ENCODE measurements at places on chromosomes 5 and 9.

DNA sequence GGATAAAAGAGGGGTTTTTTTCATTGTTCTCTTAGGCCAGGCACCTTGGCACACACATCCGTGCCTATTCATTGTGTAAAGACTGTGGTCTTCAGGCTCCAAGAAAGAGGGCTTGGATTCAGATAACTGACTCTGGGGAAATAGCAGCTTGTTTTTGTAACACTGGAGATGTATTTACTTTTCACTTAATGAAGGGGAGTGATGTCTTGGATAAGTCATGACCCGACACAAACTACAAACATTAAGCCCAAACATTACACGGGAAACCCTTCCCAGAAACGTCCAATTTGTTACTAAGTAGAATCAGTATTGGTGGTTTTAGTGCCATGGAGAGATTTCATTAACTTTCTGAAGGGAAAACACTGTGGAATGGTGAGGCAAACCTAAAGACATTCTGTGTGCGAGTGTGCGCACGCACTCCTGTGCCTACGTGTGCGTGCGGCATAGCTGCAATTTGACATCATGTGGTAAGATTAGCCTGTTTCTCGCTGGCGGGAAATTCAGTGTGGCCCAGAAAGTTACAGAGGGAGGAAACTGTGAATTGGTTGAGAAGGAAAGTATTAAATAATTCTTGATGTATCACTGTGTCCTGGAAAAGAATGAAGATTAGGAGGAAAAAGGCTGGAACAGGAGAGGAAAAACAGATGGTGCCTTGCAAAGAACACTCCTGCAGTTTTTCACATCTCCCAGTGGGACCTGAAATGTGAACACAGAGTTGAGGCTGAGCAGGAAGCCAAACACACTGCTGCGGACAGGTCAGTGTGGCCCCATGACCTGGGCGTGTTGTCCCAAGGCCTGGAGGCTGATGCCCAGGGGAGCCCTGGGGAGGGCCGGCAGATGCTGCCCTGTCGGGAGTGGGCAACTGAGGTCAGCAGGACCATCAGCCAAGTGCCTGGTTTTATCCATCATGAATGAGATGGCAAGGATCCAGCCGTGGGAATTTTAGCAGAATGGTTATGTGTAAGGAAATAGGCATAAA is 108.5 kb downstream of the GAS1 start:
- DNase-seq = no peak

- no peak for DNase-seq
These were observed 644 bp downstream of the TSC1 start for GRCh38 chr9:132943651-132944293.

DNA sequence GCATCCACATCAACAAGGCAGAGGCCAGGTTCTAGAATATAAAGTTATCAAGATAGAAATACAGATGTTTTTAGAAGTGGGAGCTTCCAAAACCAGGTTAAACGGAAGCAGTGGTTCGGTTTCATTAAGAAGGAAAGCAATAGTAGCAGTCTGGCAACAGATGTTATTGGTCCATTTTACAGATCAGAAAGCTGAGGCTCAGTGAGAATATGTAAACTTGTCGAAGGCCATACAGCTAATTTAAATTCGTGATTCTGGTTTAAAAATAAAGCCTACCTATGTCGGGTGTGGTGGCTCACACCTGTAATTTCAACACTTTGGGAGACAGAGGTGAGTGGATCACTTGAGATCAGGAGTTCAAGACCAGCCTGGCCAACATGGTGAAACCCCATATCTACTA is 160.6 kb downstream of the ARRDC3 start:
- DNase-seq = no peak

- DNase-seq = no peak
These were observed 463.9 kb downstream of the ICE1 start for GRCh38 chr5:5886353-5886752.

DNA sequence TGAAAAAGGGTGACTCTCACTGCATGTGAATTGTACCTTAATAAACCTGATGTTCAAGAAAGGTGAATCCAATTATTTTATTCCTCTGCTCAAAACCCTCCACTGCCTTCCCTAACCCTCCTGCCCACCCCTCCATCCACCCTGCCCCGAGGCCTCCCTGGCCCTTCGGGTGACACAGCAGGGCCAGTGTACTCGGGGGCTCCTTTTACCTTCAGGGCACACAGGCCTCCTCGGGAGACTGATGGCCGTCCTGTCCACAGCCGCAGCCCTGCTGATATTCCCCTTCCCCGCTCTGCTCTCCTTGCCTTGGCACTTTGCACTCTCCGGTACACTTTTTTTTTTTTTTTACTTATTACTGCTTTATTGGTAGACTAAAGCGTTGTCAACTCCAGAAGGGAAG is 234.0 kb downstream of the CACNA1B start:
- DNase-seq = no peak

- no peak for DNase-seq
These were observed 15.9 kb downstream of the CMBL start for GRCh38 chr5:10291692-10292339.

DNA sequence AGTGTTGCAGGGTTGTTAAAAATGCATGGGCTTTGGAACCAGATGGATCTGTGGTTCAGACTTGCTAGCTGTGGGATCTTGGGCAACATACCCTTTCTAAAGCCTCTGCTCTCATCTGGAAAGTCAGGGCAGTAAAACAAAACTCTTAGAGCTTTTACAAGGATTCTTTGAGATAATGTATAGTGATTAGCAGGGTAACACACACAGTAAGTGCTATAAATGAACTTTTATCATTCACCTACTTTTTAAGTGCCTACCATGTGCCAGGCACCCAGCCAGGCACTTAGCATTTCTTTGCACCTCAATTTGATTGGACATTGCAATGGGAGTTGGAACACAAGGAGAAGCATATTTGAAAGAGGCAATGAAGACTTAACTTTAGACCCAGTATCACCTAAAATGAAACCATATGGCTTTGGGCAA is 208.6 kb upstream of the PAPPA start:
- DNase-seq = no peak

DNA sequence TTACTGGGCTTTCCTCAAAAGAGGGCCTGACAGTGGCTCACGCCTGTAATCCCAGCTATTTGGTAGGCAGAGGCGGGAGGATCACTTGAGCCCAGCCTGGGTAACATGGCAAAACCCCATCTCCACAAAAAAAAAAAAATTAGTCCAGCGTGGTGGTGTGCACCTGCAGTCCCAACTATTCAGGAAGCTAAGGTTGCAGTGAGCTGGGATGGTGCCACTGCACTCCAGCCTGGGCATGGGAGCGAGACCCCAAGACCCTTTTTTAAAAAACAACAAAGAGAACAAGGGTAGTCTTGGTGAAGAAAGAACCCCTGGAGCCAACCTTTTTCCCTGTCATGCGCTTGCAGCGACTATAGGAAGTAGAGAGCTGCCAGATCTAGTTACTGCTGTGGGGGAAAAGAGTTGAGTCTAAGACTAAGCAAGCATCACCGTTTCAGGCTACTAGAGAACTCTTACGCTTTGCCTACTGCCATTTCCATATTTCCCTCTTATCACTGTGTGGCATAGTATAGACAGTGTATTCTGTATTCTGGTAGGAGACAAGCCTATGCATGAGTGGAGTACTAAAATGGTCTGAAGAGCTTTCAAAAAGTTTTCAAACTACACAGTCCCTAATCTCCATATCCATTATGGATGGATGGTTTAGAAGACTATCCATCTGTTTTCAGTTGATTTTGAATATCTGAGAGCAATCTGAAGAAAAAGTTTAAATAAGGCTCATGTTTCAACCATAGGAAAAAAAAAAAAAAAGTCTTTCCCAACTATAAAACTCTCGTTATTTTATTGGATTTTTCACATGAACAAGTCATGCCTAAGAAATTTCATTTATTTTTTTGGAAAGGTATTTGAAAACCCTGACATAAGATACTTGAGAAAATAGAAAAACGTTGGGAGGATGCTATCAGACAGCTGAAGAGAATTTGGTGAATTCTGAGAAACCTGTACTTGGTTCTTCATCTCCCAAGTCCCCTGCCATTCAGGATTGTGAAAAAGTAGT is 2.6 kb downstream of the C9orf40 start:
- DNase-seq = no peak

GRCh38 chr5:81631124-81631523 is 119.8 kb downstream of the SSBP2 start:
- DNase-seq = no peak

- DNase-seq = no peak
These were observed 114.5 kb downstream of the TSSK1B start for GRCh38 chr5:113320273-113320780.

GRCh38 chr5:40073927-40074326 is 605.8 kb upstream of the PTGER4 start:
- DNase-seq = no peak

DNA sequence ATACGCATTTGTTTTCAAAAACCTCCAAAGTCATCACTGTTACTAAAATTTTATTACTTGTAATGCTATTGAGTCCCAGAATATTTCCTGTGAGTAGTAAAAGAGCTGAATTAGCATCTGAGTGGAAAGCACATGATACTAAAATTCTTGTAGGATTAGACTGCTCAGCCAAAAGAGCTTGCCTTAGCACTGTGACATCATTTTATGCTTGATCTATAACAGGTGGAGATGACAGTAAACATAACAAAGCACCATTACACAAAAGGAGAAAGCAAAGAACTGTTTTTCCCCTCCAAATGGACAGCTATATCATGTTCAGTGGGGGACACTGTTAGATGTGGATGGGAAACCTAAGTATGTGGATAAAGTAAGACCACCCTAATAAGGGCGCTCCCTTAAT is 5.8 kb upstream of the JAK2 start:
- no peak for DNase-seq

GRCh38 chr9:135085830-135086546 is 1.5 kb upstream of the OLFM1 start:
- DNase-seq = peak; percentile 81

GRCh38 chr5:149872351-149873040 is 72.1 kb downstream of the PDE6A start:
- DNase-seq = no peak

- DNase-seq = no peak
These were observed 15.4 kb downstream of the HACD4 start for GRCh38 chr9:21015995-21016394.

DNA sequence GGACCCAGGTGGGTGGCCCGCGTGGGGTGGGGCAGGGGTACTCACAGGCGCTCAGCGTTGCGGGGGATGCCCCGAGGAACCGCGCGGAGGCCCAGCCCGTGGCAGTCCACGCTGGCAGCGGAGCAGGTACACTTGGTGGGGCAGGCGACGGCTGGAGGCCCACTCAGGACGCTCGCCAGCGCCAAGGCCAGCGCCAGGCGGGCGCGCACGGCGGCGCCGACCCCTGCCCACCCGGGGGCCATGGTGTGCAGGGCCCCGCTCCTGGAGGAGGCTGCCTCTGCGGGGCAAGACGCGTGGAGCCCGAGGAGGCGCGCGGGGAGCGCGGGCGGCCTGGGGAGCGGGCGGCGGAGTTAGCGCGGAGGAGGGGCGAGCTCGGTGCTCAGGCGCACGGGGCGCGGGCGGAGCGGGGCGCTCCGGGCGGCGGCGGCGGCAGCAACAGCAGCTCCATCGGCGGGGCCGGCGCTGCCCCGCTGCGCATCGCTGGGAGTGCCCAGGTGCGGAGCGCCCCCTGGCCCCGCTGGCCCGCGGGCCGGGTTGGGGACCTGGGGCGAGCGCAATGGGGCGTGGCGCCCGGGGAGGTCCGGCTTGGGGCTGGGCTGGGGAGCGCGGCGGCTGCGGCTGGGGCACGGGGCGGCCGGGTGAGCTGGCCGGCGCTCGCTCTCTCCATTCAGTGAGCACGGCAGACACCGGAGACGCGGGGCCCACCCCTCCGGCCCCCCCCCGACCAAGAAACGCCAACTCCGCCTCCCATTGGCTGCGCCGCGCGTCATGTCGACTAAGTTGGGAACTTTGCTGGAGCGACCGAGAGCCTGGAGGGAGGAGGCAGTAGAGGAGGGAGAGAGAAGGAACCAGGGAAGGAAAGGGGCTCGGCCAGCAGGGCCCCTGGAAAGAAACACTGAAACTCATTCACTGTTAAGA is at the start of gene SLIT3:
SLIT3 (minus strand) TSS at position 672 of the 918 bp plus-strand sequence; CDS start at position 242, 430 bp downstream.
- no peak for DNase-seq

- DNase-seq = no peak
These were observed 16.0 kb downstream of the TERT start for GRCh38 chr5:1278656-1279442.

GRCh38 chr5:123868267-123868666 is 356.3 kb downstream of the CSNK1G3 start:
- no peak for DNase-seq

- no peak for DNase-seq
These were observed 58.4 kb downstream of the UGCG start for GRCh38 chr9:111955048-111955447.

DNA sequence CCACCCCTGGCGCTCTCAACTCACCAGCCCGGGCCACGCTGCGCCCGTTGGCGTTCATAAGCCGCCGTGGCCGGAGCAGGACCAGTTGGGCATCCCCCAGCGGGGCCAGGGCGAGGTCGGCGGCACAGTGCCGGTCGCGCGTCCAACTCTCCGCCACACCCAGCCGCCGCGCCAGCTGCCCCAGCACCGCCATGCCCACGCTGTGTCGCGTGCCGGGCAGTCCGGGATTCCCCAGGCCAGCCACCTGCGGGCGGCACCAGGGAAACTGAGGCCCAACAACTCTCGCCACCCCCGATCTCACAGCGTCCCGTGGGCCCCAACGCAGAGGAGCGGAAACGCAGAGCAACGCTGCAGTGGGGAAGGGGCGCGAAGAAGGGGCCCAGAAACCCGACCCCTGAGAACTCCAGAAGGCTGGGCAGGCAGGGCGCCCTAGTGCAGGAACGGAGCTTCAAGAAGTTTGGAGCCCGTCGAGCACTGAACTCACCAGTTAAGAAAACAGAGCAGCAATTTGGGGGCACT is 453 bp downstream of the PTRH1 start:
- DNase-seq = no peak

DNA sequence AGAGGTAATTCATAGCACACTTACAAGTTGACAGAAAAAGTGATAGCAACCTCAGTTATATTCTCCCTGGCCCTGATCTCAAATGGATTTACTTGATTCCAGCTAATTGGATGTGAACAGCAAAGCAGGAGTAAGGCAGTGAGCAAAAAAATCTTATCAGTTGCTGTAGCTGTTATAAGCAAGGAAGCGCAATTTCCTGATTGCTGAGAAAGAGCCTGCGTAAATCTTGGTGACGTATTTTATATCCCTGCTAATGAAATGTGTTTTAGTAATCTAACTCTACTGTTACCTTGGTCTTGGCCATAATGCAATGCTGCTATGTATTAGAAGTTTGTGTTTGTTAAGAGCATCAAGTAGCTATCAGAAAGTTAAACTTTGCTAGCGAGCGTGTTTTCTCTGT is 661.2 kb upstream of the SEMA6A start:
- DNase-seq = no peak

DNA sequence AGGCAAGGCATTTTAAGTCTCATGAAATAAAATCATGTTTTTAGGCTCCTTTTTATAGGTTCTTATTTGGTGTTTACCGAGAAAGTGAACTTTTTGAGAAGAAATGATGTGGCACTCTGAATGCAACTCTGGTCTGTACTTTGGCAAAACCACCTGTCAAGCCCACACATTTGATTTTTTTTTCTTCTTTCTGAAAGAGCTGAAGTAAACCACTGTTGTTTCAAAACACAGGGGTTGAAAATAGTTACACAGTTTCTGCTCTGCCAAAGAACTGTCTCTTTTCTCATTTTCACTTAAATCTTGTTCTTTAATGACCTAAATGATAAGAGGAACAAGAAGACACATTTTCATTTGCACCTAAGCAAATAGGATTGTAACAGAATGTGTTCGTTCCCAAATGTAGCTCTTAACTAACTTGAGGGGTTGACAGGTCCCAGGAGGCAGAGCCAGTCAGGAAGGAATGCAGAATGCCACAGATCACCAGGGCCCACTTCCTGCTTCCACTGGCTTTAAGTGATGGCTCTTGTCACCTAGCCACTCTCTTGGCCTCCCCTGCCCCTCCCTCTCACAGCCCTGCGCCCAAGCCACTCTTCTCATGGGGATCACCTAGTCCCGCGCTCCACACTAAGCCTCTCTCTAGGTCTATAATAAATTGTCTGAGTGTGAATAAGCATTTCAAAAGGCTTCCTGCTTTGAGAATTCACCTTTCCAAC is 47.3 kb downstream of the MED27 start:
- DNase-seq = no peak

Measured in HuH-7 (cell line).